ENCODE measurements at places on chromosomes 4 and X. TPM values are rescaled to one million over a fixed set of nuclear protein-coding genes. Genes with fewer than 3 reads are reported as not detected.

TRIM60 gene
- total RNA-seq, result not detected

PABPC1L2A gene
- total RNA-seq, result not detected

KLKB1 gene
- total RNA-seq, result not detected

TMEM187 gene
- total RNA-seq, result 5.3 TPM

LRCH2 gene
- 11.1 TPM for total RNA-seq

SNCA gene
- not detected for total RNA-seq

AREG gene
- total RNA-seq, result 0.54 TPM

SFRP2 gene
- total RNA-seq, result 1.8 TPM

GLRB gene
- total RNA-seq, result 3.0 TPM

KIF4A gene
- total RNA-seq, result 2.7 TPM

PF4V1 gene
- total RNA-seq, result not detected

GRCh38 chr4:59612235-59612634, 1587.9 kb upstream of the ADGRL3 start:
- DNase-seq, result peak; percentile 80

DNA sequence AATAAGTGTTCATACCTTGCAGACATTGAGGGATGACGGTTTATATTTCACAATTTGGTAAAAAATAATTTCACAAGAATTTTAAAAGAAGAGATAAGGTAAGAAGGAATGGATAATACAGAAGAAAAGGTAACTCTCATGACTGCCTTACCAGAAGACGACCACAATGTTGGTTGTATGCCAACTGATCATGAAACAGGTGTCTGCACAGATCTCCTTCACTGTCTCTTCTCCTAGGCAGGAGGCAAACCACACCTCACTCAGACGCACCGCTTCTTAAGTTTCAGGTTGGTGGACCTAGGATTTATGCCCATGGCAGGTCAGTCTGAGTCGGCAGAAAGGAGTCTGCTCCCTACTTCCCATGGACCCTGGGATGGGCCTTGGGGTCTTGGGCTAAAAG, 177.2 kb downstream of the VSIG4 start:
- DNase-seq, result no peak

- peak; percentile 72 for DNase-seq
Measured at GRCh38 chr4:4995103-4995907, 24.0 kb downstream of the CYTL1 start.

DNA sequence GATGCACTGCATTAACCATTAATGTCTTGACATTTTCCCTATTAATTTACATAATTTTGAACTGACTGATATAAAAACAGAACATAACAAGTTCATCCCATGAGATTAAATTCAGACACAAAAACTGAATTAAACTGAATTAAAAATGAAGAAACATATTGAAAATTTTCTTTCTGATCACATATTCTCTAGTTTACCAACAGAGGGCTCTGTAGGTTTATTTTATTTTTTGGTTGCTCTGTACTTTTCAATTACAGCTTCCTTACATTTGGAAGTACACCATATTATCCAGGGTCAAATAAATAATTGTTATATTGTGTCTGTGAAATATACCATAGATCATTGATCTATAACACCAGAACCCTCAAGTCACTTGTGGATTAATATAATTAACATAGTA, 27.3 kb upstream of the CT83 start:
- peak; percentile 1 for DNase-seq

DNA sequence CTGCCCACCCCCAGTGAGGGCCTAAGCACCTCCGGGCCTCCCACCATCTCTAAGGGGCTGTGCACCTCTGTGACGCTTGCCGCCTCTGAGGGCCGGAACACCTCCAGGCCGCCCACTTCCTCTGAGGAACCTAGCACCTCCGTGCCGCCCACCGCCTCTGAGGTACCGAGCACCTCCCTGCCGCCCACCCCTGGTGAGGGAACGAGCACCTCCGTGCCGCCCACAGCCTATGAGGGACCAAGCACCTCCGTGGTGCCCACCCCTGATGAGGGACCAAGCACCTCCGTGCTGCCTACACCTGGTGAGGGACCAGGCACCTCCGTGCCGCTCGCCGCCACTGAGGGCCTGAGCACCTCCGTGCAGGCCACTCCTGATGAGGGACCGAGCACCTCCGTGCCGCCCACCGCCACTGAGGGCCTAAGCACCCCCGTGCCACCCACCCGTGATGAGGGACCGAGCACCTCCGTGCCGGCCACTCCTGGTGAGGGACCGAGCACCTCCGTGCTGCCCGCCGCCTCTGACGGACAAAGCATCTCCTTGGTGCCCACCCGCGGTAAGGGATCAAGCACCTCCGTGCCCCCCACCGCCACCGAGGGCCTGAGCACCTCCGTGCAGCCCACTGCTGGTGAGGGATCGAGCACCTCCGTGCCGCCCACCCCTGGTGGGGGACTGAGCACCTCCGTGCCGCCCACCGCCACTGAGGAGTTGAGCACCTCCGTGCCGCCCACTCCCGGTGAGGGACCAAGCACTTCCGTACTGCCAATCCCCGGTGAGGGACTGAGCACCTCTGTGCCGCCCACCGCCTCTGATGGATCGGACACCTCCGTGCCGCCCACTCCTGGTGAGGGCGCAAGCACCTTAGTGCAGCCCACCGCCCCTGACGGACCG, 977 bp downstream of the MAGEE1 start:
- DNase-seq, result no peak

- no peak for DNase-seq
Measured at GRCh38 chrX:74902806-74903205, 22.4 kb downstream of the NEXMIF start.

DNA sequence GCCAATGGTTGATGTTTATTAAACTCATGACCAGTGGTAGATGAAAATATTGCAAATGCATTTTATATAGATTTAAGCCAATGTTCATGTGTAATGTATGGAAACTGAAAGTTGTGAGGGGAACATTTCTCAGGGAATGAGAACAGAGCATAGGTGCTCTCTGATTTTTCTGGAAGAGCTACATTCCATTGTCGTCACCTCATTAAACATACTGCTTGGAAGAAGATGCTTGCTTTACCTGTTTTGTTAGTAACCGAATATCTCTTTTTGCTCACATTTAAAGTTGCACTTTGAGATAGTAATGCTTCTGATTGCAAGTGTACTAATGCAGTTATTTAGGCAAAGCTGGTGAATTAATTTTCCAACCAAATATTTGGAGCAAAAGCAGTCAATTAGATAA, 93.8 kb upstream of the CLCN4 start:
- no peak for DNase-seq

DNA sequence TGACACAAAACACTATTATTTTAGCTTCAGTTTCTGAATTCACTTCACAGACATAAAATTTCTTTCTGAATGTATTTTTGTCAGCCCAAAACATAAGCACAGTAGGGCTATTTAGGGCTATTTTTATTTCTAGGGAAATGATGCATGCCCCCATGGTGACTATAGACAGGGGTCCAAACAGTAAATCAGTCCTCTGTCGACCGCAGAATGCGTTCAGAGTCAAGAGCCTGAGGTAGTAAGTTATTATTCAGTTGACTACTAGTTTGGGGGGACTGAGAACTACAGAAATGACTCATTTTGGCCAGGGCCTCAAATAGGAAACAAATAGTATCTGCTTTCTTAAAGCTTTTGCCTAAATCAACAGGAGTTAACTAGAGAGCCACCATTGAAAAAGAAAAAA, 414.4 kb downstream of the AFF2 start:
- DNase-seq, result no peak

- DNase-seq, result no peak
Measured at GRCh38 chr4:102871772-102872171, 3.0 kb downstream of the CISD2 start.

GRCh38 chrX:19789376-19789775, 98.0 kb downstream of the SH3KBP1 start:
- no peak for DNase-seq

- no peak for DNase-seq
Measured at GRCh38 chrX:16431266-16431665, 218.7 kb upstream of the S100G start.

- DNase-seq, result no peak
Measured at GRCh38 chrX:117839544-117839943, 277.1 kb downstream of the KLHL13 start.

DNA sequence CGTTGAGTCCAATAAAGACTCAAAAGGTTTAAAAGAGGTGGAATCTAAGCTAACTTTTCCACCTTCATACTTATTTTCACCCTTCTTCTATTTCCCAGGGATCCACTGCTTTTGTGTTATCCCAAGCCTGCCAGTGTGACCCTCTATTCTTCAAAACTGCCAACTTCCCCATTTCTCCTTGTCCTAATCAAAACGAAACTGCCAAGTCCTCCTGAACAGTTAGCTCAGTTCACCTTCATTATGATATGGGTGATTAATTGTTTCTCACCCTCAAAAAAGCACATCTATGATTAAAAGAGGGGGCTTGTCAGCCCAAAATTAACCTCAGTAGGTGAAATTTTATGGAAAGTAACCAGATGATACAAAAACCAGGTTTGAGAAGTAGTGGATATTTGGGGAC, 108.4 kb downstream of the GUCY2F start:
- no peak for DNase-seq

DNA sequence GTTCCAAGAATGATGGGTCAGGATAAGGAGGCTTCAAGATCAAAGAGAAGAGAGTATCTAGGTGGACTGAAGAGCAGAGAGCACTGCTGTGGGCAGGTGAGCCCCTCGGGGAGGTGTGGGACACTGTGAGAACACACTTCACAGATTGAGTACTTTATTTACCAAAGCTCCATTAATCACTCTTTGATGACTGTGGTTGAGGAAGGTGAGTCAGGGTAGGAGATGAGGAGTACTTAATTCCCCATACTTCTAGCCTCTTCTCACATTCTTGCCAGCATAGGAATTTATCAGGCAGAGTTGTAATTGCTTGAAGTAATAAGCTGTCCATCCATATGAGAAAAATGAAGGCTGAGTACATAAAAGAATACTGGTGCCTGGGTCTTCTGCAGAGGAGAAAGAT, 375.3 kb downstream of the PCDH10 start:
- DNase-seq, result no peak

DNA sequence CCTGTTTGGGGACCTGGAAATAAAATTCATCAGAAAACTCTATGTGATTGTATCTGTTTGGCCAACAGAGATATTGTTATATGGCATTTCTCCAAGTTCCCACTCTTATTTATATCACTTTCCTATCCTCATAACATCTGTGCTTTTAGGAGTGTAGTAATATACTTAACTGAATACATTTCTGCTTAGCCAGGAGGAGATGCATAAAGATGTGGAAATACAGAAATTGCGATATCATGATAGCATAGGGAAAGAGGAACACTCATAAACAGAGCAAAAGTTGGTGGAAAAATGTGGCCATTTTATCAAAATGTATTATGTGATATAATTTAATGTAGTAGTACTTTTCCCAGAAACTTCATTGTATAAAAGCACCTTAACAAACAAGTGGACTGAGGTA, 46.1 kb upstream of the TSPAN7 start:
- no peak for DNase-seq

- no peak for DNase-seq
Measured at GRCh38 chr4:128444544-128445302, 157.1 kb upstream of the PGRMC2 start.

DNA sequence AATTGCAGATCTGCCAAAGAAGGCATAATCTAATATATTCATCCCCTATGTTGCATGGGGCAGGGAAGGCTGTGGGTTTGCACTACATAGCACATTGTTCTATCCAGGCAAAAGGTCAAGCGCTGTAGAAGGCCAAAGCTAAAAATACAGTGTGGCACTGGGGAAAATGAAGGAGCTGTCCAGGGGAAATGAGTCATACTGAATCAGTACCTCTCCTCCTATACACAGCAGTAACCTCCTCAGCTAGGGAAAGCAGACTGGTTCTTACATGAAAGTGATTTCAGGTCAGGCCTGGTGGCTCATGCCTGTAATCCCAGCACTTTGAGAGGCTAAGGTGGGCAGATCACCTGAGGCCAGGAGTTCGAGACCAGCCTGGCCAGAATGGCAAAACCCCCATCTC, 31.0 kb upstream of the SLC25A4 start:
- DNase-seq, result peak; percentile 96

Data from fibroblast of the aortic adventitia (primary cell).